ENCODE measurements at places on chromosomes 16 and 17.

GRCh38 chr17:42535155-42536047 is 640 bp upstream of the NAGLU start:
- no peak for DNase-seq

DNA sequence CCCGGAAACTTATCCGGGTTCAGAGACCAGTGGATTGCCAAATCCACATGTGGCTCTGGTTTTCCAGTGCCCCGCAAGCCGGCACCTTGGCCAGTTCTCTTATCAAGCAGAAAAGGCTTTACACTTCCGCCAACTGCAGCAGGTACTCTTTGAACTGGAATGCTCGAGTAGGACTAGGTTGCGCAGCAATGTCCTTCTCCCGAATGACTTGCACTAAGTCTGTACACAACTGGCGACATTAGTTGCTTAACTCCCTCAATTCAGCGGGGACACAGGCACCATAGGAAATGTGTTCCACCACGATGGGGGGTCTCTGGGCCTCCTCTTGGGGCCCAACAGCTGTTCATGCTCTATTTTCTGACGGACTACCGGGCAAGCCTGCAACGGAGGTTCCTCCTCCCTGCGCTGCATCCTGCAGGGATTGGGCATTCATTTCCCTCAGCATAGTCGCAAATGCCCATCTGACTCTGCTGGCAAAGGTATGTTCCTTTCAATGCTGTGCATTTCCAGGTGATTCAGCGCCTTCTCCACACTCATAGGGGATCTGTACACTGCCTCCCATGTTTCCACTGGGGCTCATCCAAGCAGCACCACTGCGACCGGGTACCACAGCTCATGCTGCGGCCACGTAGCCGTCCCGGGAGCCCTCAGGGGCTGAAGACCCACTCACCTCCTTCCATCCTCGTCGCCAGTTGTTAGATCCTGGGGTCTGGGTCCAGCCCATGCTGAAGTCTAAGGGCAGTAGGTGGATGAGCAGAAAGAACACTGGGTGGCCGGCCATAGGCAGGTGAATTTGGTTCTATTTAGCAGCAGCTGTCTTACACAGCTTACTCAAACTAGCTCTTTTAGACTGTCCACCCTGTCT is 34.2 kb upstream of the APPBP2 start:
- DNase-seq: no peak

- DNase-seq: no peak
Measured at GRCh38 chr16:8885674-8886592, 3.8 kb downstream of the LITAFD start.

DNA sequence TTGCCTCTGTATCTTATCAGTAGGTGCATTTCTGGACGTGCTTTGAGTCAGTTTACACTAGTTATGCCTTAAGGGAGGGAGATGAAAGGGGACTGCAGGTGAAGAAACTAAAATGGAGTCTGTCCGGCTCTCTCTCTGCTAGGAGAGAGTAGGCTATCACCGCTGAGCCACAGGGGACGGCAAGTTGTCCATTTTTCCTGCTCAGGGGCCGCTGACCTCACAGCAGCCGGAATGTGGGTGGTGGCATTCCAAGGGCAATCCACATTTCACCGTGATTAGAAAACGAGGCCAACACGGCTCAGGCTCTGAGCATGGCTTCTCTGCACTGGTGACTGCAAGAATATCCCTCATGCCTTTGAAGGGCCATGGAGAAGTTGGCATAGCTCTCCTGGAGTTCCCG is 19.0 kb upstream of the KLHDC4 start:
- no peak for DNase-seq

- no peak for DNase-seq
Measured at GRCh38 chr17:21816592-21817567, 124.6 kb downstream of the KCNJ18 start.

GRCh38 chr17:10403589-10403988 is 18.2 kb downstream of the MYH8 start:
- DNase-seq: no peak

DNA sequence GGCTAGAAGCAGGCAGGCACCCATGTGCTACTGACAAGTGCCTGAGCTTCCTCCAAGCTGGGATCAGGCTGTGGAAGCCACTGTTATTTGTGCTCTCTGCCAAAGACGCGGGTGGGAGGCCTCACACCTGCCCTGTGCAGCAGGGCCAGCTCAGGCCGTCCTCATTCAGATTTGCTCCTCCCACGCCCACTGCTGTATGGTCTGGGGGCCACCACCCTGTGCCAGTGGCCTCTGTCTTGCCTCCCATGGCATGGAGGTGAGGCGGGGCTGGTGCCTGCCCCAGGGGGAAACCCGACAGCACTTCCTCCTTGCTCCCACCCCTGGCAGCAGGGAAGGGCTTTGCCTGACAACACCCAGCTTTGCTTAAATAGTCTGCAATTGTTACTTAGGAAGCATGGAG is 356.5 kb upstream of the CDH8 start:
- DNase-seq: no peak

DNA sequence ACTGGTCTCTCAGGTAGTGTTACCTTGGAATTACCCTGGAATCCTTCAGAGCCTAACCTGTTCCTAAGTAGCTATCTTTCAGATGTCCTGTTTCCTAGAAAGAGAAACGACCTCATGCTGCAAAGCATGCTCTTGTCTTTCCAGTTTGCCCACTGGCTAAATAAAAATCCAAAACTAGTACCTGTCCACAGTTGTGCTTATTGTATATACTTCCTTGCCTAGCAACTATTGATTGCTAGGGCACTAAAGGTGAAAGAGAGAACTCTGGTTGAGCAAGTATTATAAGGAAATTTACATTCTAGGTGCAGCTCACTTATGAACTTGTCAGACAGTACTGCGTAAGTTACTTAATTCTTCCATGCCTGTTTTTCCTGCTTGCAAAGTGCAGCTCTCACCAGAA is 38.5 kb downstream of the LIG3 start:
- DNase-seq: no peak

GRCh38 chr16:72362973-72363372 is 191.0 kb upstream of the PMFBP1 start:
- no peak for DNase-seq

- DNase-seq: no peak
Measured at GRCh38 chr16:88466949-88467348, 13.9 kb downstream of the ZFPM1 start.

- no peak for DNase-seq
Measured at GRCh38 chr16:28931801-28932225, at the start of gene CD19. CD19 (plus strand) TSS chr16:28931971; CDS start chr16:28932001, 30 bp downstream.
